ENCODE measurements at places on chromosomes 3 and 15.

DNA sequence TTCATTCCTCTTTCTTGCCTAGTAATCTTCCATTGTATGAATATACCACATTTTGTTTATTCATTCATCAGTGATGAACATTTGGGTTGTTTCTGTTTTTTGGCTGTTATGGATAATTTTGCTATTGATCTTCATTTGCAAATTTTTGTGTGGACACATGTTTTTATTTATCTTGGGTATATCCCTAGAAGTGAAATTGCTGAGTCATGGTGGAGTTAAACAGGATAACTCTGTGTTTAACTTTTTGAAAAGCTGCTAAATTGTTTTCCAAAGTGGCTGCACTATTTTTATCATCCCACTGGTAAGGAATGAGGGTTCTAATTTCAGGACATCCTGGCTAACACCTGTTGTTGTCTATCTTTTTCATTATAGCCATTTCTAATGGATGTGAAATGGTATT, 74.6 kb upstream of the ARL6 start:
- no peak for DNase-seq

GRCh38 chr3:111939873-111940272, 39.0 kb upstream of the ABHD10 start:
- DNase-seq, result no peak

GRCh38 chr3:179174316-179174715, 26.2 kb downstream of the PIK3CA start:
- DNase-seq, result no peak

DNA sequence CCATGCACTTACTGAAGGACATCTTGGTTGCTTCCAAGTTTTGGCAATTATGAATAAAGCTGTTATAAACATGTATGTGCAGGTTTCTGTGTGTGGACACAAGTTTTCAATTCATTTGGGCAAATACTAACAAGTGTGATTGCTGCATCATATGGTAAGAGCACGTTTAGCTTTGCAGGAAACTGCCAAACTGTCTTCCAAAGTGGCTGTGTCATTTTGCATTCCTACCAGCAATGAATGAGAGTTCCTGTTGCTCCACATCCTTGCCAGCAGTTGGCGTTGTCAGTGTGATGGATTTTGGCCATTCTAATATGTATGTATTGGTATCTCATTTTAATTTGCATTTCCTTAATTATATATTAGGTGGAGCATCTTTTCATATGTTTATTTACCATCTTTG, 280.1 kb downstream of the SV2B start:
- DNase-seq, result no peak

GRCh38 chr3:12914088-12914487, 72.7 kb upstream of the RPL32 start:
- DNase-seq, result no peak

GRCh38 chr3:79154865-79155264, 612.9 kb downstream of the ROBO1 start:
- DNase-seq, result no peak

DNA sequence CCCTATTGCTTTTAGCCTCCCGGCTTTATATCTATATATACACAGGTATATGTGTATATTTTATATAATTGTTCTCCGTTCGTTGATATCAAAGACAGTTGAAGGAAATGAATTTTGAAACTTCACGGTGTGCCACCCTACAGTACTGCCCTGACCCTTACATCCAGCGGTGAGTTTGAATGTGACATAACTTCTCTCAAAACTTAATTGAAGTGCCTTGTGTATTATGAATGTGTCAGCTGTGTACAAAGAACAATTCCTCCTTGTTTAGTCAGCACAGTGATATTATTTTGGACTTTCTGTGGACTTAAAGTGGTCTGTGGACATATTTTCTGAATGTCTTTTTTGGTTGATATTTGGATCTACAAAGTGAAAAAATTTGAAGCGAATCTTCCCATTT, 220 bp downstream of the TP63 start:
- DNase-seq, result no peak

- peak; percentile 36 for DNase-seq
Measured at GRCh38 chr3:188788621-188789081, 383.1 kb upstream of the TPRG1 start.

DNA sequence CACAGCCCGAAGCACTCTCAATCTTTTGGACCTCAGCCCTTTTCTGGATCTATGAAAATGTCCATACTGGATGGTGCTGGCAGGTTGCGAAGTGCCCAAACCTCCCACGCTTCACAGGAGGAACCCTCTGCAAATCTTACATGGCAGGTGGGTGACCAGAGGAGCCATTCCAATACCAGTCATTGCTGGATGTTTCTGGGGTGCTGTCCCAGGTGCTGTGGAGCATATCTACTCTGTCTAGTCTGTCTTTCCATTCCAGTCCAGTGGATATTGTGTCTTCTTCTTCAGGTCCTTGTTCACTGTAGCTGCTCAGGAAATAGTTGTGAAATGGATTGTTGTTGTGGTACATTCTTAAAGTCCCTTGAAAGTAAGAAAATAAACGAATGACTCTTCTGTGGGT, 10.7 kb upstream of the ADIPOQ start:
- no peak for DNase-seq

DNA sequence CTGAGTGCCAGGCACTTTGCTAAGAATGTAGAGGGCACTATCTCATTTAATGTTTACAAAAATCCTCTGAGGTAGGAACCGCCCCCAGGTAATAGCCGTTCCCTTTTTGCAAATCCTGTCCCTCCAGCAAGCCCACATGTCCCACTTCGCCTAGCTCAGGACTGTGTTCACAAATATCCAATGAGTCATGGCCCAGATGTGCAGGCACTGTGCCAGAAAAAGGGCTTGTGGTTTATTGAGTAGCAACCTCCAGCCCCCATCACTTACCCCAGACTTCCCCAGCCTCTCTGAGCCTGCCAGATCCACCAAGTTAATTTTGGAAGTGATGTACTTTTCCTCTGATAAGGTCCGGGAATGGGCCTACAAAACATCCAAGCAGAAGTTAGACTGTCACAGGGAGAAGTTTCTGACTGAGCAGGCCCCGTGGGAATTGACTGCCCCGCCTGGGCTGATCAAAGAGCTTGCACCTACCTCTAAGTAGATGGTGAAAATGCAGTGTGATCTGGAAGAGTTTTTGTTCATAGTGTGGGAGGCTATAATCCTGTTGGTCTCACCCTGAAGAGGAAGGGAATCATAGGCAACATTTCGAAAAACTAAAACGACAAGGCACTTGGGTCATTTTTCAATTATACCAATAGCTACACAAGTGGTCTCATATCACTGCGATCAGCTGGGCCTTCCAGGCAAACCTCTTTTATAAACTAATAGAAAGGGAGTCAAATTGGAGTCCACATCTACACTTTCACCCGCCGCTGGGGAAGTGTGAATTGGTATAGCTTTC, 15.7 kb downstream of the KIF9 start:
- DNase-seq, result peak; percentile 96

DNA sequence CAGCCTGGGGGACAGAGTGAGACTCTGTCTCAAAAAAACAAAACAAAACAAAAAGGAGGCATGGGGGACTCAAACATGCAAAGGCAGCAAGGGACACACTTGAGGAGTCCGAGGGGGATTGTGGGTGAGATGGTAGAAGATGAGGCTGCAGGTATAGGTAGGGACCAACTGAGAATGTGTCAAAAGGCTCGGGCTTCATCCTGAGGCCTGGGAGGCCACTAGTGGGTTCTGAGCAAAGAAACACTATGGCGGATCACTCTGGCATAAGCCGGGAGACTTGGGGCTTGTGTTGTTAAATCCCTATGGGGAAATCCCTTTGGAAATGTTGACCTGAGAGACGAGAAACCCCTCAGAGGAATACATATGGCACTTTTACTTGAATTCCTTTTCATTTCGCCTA, 21.2 kb downstream of the ZNF710 start:
- DNase-seq, result no peak

GRCh38 chr3:155078711-155079467, 1.2 kb upstream of the MME start:
- peak; percentile 15 for DNase-seq

GRCh38 chr3:100361897-100362296, 27.3 kb downstream of the NIT2 start:
- no peak for DNase-seq

GRCh38 chr3:129481766-129482332, 41.8 kb downstream of the IFT122 start:
- peak; percentile 86 for DNase-seq

DNA sequence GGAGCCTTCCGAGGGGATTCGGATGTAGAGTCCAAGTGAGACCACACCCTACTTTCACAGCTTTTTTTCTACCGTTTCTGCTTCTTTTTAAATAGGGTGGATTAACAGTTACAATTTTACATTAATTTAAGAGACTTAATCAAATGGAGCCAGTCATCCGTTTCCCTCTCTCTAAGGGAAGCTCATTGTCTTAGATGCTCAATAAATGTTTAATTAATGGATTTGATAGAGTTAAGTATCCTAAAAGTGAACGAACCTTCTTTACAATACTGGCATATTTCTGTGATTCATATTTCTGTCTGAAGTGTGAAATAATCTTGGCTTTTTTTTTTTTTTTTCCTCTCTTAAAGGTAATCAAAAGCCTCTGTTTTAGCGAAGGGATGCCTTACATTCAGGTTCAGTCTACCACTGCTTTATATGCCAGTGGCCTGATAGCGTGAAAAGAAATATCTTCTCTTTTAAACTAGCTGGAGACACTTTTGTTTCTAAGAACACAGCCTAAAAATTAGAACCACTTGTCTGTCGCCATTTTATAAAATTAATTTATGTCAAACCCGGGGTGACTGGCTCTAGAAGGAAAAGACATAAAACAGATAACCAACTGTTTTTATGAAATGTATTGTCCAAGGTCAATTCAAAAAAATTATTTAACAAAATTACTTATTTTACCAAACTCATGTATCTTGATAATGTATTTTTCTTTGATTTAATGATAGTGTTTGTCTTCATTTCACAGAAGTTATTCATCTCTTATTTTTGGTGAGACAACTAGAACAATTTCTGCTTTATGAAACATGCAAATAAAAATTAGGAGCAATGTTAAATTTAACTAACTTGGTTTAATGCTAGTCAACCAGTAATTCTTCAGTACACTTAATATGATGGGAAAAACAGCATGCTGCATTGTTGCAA, 2.5 kb upstream of the CTNNB1 start:
- no peak for DNase-seq

DNA sequence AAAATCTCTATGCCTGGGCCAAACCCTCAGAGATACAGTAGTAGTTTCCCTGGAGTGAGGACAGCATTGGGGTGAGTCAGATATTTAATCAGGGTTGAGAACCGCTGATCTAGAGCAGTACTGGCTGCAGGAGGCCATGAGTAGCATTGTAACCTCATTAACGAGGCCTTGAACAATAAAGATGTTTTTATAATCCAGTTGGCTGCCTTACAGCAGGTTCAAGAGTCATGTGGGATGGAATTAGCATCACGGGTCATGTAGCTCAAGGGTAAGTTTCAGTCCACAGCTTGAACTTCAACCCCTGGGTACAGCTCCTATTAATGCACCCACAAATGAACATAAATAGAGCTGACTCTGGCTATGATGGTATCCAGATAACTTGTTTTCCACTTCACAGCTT, 5.1 kb downstream of the HPS3 start:
- no peak for DNase-seq

DNA sequence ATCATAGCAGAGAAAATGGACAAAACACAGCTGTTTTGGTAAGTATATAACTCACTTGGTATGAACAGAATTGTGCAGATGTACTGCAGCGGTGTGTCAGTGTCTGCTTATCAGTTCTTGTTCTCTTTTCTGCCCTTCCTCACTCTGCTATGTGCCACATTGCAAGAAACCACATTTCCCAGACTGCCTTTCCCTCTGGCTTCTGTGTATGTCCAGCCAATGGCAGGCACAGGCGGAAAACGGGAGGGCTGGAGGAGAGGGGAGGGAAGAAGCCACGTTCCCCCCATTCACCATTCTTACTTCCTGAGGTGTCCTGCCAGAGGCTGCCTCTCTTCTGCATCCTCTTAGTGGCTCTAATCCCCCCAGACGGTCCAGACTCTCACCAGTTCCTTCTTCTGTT, 15.4 kb downstream of the HHLA2 start:
- DNase-seq, result no peak

- DNase-seq, result no peak
Measured at GRCh38 chr15:44909423-44909822, 47.1 kb upstream of the TERB2 start.

DNA sequence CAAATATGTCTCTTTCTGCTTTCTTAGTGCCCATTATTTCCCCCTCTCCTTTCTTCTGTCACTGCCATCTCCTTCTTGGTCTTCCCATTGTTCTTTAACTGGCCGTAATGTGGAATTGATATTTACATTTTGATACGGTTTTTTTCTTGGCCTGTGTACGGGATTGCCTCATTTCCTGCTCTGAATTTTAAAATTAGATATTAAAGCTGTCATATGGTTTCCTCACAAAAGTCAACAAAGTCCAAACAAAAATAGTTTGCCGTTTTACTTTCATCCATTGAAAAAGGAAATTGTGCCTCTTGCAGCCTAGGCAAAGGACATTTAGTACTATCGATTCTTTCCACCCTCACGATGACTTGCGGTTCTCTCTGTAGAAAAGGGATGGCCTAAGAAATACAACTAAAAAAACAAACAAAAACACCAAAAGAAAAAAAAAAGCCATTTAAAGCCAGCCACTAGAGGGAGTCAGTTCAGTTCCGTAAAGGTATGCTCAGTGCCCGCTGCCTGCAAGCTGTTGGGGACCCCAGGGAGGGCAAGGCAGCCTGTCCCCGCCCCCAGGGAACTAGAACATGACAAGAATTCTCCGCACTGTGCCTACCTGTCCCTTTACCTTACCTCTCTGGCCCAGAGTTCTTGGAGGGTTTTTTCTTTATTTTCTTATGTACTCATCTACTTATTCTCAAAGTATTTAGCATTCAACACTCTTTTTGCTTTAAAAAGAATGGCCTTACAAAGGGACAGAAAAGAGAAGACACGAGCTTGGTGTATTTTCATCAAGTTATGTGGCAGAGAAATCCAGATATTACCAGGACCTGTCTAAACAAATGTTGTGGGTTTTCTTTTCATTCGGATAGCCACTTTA, 30.0 kb upstream of the NR2E3 start:
- peak; percentile 61 for DNase-seq

DNA sequence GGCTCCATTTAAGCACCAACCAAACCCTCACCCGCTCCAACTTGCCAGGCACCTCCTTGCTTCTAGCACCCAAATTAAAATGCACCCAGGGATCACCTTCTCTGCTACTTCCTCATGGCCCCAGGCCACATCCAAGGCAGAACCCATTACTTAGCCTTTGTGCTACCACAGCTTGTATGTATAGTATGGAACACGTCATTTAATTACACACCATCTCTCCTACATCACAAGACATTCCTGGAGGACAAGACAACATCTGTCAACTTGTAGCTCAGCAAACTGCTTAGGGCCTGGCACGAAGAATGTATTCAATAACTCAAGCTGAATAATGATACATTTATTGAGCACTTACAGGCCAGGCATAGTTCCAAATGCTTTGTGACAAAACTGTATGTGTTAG, 23.3 kb downstream of the ZDHHC3 start:
- DNase-seq, result no peak
